Thoracic aorta (tissue), 2 donors: ENCODE measurements at places on chromosomes 12 and 14. TPM values are rescaled to one million over a fixed set of nuclear protein-coding genes. Genes with fewer than 3 reads are reported as not detected.

CD69 gene
- total RNA-seq: 5.8 TPM

FOXG1 gene
- total RNA-seq: not detected

TAS2R19 gene
- total RNA-seq: 8.3 TPM

VPS29 gene
- total RNA-seq: 77.7 TPM

CMA1 gene
- not detected for total RNA-seq

CHGA gene
- total RNA-seq: not detected

DNA sequence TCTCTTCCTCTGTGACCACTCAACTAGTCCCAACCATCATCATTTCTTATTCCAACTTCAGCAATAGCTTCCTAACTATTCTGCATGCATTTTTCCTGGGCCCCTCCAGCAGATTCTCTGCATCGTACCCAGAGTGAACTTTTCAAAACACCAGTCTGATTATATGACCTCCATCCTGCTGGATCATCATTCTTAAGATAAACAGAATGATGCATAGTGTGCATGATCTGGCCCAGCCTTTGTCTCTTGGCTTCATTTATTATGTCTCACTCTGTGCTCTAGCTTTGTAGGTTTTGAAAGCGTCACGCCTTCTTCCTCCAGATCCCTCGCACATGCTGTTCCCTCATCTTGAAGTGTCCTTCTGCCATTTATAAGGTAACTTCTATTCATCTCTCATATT, 46.3 kb upstream of the SLC38A4 start:
- no peak for DNase-seq
- H3K4me1 ChIP-seq: no peaks in the 10 kb centered on the region
- no peak overlapping the region for H3K27ac ChIP-seq
- H3K4me3 ChIP-seq: no peak overlapping the region

GRCh38 chr14:22225516-22226140, 363.4 kb downstream of the DAD1 start:
- peak overlapping the region; percentile 57 for H3K27ac ChIP-seq
- peaks cover 7% of the 10 kb centered on the region for H3K4me1 ChIP-seq
- peak overlapping the region; percentile 5 for H3K4me3 ChIP-seq
- H3K27me3 ChIP-seq: no peaks in the 10 kb centered on the region
- no peak for DNase-seq
- H3K36me3 ChIP-seq: no peaks in the 10 kb centered on the region

DNA sequence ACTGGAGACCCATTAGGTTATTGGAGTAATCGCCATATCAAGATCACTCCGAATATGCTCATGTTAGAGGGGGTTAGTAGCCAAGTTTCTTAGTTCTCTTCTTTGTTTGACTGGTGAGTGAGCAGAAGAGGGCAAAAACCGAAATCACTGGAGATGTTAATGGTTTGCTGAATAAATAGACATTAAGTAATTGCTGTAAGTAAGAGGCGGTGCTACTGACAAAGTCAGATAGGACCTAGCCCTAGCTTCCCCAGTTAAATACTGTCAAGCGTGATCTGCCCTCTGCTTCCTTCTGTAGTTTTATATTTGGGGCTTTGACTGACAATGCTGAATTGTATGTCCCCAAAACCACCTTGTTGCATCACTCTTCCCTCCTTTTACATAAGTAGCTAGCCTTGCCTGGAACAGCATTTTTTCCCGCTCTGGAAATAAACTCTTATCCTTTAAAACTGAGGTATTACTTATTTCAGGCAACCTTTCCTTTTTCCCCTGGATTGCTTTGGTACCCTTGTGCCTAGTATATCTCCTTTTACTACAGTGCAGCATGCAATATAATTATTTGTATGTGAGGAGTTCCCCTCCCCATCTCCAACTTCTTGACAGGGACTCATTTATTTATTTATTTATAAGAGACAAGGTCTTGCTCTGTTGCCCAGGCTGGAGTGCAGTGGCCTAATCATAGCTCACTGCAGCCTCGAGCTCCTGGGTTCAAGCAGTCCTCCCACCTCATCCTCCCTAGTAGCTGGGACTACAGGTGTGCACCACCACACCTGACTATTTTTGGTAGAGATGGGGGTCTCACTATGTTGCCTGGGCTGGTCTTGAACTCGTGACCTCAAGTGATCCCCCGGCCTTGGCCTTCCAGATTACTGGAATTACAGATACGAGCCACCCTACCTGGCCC, 1.4 kb downstream of the SNRPF start:
- H3K27me3 ChIP-seq: no peaks in the 10 kb centered on the region
- H3K4me3 ChIP-seq: peak overlapping the region; percentile 94
- H3K4me1 ChIP-seq: peaks cover 15% of the 10 kb centered on the region
- no peak overlapping the region for H3K27ac ChIP-seq
- H3K36me3 ChIP-seq: peaks cover 2% of the 10 kb centered on the region

DNA sequence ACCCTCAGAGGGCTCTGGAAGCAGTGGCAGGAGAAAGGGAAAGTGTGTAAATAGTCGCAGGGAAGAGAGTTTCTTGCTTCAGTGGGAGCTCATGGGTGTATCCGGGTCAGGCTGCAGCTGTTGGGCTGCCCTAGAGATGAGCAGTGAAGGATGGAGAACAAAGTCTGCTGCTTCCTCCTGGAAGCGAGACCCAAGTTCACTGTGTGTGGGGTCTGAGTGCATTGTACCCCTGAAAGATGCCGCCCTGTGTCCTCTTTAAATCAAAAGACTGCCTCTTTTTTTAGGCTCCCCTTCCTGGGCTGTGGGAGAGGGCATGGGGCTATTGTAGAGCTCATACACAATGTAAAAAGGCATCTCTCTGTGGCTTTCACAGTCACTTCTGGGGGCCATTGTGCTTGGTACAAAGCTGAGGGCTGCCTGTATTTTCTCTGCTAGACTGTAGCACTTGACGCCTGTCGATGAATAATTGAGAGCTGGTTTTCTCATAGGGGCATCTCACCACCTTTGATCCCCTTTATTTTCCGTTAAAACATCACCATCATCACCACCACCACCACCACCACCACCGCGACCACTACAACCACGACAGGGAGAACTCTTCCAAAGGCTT, 16.7 kb downstream of the CHST11 start:
- no peak for DNase-seq
- no peaks in the 10 kb centered on the region for H3K27me3 ChIP-seq
- H3K4me3 ChIP-seq: no peak overlapping the region
- no peak overlapping the region for H3K27ac ChIP-seq
- no peaks in the 10 kb centered on the region for H3K36me3 ChIP-seq

DNA sequence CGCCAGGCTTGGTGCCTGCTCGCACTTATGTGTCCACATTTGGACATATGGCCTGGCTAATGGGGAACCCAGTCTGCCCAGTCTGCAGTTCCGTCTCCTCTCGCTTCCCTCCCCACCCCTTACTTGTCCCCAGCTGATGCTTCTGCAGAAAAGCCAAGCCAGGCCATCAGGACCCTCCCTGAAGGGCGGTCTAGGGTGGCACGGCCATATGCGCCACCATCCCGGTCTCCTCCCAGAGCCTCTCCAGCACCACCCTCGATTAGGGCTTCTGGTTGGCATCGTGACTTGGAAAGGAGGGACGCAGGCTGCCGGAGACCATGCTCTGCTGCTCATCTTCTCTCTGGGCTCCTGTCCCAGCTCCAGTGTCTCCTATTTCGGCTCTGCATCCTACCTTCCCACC, 54.6 kb downstream of the CALM1 start:
- DNase-seq: no peak
- no peaks in the 10 kb centered on the region for H3K4me1 ChIP-seq
- H3K27me3 ChIP-seq: no peaks in the 10 kb centered on the region

DNA sequence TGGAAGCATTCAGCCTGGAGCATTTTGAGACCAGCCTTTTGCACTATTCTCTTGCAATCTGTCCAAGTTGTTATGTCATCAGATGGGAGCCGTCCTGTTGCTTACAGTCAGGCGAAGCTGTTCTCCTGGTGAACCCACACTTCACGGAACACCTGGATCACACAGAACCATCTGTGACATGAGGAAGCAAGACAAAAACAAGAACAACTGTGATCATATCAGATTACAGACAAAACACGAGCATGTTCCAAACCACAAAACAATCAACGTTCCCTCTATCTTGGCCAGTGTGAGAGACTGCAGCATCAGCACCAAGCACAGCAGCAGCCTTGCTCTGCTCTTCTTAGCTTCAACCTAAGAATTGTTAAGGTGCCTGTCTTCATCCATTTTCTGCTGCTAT, 180.5 kb upstream of the SFSWAP start:
- no peaks in the 10 kb centered on the region for H3K4me1 ChIP-seq
- no peak overlapping the region for H3K4me3 ChIP-seq
- H3K27me3 ChIP-seq: no peaks in the 10 kb centered on the region

DNA sequence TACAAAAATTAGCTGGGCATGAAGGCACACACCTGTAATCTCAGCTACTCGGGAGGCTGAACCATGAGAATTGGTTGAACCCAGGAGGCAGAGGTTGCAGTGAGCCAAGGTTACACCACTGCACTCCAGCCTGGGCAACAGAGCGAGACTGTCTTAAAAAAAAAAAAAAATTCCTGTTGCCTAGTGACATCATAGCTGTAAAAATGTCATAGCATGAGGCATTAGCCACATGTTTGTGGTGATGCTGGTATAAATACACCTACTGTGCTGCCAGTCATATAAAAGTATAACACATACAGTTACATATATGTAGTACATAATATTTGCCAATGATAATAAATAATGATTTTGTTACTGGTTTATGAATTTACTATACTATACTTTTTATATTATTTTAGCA, 22.2 kb downstream of the SLC41A2 start:
- no peak overlapping the region for H3K27ac ChIP-seq
- no peak for DNase-seq
- H3K36me3 ChIP-seq: no peaks in the 10 kb centered on the region
- H3K4me1 ChIP-seq: peaks cover 16% of the 10 kb centered on the region

GRCh38 chr12:84696908-84697540, 215.6 kb downstream of the SLC6A15 start:
- no peak overlapping the region for H3K27ac ChIP-seq
- H3K36me3 ChIP-seq: no peaks in the 10 kb centered on the region
- H3K4me1 ChIP-seq: no peaks in the 10 kb centered on the region
- H3K27me3 ChIP-seq: no peaks in the 10 kb centered on the region
- no peak overlapping the region for H3K4me3 ChIP-seq
- no peak for DNase-seq

DNA sequence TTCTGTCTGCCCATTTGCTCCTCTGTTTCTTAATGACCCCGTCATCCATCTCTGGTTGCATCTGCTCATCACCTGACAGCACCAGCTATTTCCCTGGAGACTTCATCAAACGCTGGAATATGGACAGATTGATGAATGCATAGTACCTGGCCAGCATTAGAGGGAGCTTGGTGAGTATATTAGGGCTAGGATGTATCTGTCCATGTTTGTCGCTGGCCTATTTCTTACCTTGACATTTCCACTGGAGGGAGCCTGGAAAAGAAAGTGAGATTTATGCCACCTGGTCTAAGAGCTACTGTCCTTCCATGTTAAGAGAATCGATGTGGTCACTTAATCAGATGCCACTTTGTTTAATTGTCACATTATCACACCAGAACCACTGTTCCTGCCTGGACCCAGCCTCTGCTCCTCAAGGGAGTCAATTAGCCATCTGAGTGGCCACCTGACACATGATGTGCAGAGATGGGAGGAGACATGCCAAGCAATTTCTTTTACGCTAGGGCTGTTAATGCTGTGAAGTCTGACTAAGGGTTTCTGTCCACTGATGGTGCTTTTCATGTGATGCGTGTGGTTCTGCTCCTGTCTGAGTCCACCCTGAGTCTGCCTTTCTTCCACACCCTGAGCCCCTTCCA, 75.3 kb upstream of the SFSWAP start:
- no peaks in the 10 kb centered on the region for H3K4me1 ChIP-seq
- DNase-seq: no peak
- H3K36me3 ChIP-seq: no peaks in the 10 kb centered on the region
- no peaks in the 10 kb centered on the region for H3K27me3 ChIP-seq
- H3K27ac ChIP-seq: no peak overlapping the region

DNA sequence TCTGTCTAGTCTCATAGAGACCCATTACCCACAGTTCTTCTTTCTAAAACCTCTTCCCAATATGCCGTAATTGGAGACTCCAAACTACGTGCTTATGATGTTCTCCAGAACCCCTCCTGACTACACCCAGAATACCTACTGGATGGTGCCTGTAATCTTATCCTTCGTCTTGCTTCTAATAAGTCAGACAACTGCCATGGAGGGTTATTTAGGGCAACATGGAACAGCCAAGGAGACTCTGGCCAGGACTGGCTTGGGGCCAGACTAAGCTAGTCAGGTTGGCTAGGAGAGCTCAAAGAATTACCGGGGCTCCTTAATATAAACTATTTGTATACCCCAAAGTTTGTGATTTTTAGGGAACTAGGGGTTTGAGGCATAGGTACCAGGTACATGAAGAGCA, 6.8 kb downstream of the PFKM start:
- H3K4me3 ChIP-seq: no peak overlapping the region
- H3K27ac ChIP-seq: no peak overlapping the region
- no peak for DNase-seq
- H3K4me1 ChIP-seq: no peaks in the 10 kb centered on the region
- H3K27me3 ChIP-seq: no peaks in the 10 kb centered on the region

GRCh38 chr14:98704441-98704840, 567.6 kb downstream of the BCL11B start:
- no peak for DNase-seq
- no peaks in the 10 kb centered on the region for H3K36me3 ChIP-seq
- no peak overlapping the region for H3K27ac ChIP-seq
- H3K4me1 ChIP-seq: no peaks in the 10 kb centered on the region
